NT2/D1 (cell line): ENCODE measurements at places on chromosomes 4 and X.

GRCh38 chr4:48380583-48381167 is 39.3 kb downstream of the SLAIN2 start:
- no peak for DNase-seq

DNA sequence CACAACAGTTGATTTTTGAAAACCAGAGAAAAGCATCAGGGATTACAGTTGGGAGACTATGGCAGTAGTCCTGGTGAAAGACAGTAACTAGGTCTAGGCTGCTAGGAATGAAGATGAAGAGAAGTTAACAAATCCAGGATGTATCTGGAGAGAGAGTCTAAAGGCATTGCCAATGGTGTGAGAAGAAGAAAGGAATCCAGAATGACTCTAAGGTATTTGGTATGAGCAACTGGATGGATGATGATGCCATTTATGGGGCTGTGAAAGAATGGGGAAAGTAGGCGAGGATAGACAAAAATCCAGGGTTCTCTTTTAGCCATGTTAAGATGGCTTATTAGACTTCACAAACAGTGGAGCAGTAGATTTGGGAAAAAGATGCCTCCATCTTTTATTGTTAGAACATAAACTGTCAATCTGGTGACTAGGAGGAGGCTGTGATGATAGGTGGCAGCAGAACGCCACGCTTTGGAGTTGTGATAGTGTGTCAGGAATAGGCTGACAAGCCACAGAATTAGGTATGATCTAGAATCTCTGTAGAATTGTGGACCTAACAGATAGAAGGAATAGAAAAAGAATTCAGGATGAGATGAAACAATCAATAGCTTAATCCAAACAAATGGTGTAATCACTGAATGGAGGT is 27.3 kb upstream of the JADE1 start:
- no peak for DNase-seq

DNA sequence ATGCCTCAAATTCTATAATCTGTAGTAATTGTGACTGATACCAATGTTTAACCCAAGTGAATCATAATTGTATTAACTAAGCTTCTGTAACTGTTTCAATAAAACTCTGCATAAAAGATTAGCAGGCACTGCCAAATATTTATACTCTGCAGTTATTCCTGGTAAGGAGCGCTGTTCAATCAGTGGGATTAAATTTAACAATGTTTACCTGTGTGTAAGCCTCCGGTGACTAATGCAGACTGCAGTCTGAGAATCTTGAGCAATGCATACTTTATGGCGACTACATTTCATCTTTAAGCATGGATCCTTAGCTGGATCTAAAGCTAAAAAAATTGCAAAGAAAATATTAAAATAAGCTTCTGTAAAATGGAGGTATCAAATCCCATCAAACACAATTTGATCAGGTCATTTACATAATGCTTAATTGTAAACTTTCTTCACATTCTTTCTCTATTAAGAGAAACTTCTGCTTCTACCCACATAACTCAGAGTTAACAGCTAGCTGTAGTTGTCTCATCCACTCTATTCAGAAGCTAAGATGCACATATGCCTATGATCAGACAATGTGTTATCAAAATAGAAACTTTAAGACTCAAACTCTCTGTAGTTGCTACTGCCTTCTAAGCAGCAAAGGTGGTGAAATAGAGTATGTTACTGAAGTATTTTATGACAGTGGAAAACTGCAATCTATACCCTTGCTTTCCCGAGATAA is 234.0 kb downstream of the SPOCK3 start:
- no peak for DNase-seq

DNA sequence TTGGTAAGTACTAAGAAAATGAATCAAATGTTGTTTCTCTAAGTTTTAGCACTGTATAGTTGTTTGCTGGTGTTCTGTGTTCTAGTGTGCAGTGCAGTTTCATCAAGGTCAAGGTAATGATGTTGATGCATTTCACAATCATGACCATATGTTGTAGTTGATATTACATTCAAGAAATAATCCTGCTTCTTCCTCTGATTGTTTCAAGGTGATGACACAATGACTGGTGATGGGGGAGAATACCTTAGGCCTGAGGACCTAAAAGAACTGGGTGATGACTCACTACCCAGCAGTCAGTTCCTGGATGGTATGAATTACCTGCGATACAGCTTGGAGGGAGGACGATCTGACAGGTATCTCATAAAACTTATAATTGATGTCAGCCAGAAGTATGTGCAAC is 261.6 kb downstream of the ANK2 start:
- no peak for DNase-seq

DNA sequence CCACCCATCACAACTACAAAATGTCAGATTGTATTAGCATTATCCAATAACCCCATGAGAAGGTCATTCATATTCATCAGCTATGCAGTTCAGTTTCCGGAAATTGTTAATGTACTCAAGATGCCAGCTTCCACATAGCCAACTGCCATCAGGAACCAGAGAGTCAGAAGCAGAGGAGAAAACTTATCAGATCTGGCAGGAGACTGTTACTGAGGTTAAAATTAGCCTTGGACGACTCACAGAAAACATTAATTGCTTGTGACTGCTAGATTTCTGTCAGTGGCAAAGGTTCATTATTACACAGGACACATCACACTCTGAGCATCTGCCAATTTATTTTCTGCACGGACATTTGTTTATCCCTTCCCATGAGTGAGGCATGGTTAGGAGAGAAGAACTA is 352.8 kb downstream of the DHRSX start:
- no peak for DNase-seq
